Frontal cortex (tissue), 4 donors: ENCODE measurements at places on chromosomes 5 and 9.

DNA sequence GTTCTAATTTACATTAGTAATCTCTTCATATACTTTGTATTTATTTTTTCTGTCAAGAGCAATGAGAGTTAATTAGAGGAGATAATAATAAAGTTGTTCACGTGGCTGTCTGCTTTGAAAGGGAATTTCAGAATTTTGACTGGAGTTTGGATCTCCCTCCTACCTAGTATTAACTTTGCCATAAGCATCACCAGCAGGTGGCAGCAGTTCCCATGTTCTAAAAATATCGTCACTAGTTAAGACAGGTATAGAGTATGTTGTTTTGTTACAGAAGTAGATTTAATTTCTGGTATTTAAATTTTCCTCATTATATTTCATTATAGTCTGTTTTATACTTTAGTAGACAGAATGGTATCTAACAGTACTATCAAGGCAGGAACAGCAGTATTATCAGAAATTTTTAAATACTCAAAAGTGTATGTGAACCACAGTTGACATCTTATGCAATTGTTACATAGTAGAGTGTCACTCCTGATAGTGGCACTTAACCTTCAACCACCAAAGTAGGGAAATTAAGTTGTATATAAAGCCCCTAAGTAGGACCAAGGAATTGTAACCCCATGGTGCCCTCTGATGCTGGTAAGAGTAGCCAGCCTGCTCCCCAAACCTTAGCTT, 20.4 kb downstream of the GNPDA1 start:
- DNase-seq: peak; percentile 45

GRCh38 chr9:5853617-5854016, 20.7 kb upstream of the ERMP1 start:
- DNase-seq: no peak

DNA sequence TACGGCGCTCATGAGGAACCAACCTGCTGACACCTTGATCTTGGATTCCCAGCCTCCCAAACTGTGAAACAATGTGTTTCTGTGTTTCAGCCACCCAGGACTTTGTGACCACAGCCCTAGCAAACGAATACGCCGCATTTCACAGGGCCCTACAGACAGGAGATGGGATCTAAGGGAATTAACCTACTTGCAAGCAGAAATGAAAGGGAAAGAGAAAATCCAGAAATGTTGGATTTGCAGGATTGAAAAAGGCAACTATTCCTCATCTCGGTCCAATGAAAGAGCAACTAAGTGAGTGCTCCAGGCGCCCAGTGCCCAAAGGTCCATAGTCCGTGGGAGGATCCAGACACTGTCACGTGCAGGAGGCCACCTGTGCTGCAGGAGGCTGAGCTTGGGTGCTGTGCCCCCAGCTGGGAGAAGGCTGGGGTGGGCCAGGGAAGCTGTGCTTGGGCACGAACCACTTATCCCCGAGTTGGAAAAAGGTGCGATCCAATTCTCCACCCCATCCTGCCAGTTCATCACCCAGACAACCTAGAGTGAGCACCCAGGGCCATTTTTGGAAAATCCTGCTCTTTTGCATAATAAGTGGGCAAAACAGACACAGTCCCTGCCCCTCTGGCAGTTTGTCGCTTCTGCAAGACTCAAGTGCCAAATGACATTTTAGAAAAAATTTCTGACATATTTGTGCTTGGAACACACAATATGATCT, 177.9 kb downstream of the C9orf50 start:
- no peak for DNase-seq

GRCh38 chr5:164357395-164358033, 852.1 kb downstream of the MAT2B start:
- DNase-seq: no peak

- no peak for DNase-seq
These were observed 390.3 kb downstream of the GADD45G start for GRCh38 chr9:89994988-89995613.

DNA sequence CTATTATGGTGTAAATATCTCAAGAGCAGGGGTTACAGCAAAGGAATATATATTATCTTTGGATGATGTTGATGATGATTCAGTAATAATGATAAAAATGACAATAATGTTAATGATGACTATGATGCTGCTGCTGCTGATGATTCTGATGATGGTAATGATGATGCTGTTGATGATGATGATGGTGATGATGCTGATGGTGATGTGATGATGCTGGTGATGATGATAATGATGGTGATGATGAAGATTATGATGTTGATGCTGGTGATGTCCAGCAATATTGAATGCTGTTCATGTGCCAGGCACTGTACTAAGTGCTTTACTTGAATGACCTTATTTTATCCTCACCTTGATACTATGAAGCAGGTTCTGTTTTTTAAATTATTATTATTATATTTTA, 226.0 kb upstream of the ANKH start:
- no peak for DNase-seq

GRCh38 chr9:22103685-22104575, 94.8 kb upstream of the CDKN2B start:
- no peak for DNase-seq

GRCh38 chr9:127346584-127346983, 50.4 kb upstream of the SLC2A8 start:
- no peak for DNase-seq

DNA sequence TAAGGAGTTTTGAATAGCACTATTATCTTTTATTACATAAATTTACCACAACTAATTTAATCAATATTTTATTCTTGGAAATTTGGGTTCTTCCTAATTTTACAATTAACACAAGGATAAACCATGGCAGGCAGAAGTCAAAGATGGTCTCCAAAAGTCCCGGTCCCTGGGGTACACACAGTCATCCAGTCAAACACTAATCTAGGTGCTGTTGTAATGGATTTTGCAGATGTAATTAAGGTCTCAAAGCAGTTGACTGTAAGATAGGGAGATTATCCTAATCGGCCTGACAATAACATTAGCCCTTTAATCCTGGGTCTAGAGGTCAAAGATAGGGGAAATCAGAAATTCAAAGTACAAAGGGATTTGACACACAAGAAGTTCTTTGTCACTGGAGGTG, 57.5 kb upstream of the HTR1A start:
- DNase-seq: no peak

- DNase-seq: no peak
These were observed 34.1 kb upstream of the NR4A3 start for GRCh38 chr9:99787556-99787955.

GRCh38 chr5:168935183-168935582, 356.0 kb upstream of the PANK3 start:
- DNase-seq: no peak

- peak; percentile 59 for DNase-seq
These were observed 211.5 kb downstream of the PAPPA start for GRCh38 chr9:116365056-116365471.

DNA sequence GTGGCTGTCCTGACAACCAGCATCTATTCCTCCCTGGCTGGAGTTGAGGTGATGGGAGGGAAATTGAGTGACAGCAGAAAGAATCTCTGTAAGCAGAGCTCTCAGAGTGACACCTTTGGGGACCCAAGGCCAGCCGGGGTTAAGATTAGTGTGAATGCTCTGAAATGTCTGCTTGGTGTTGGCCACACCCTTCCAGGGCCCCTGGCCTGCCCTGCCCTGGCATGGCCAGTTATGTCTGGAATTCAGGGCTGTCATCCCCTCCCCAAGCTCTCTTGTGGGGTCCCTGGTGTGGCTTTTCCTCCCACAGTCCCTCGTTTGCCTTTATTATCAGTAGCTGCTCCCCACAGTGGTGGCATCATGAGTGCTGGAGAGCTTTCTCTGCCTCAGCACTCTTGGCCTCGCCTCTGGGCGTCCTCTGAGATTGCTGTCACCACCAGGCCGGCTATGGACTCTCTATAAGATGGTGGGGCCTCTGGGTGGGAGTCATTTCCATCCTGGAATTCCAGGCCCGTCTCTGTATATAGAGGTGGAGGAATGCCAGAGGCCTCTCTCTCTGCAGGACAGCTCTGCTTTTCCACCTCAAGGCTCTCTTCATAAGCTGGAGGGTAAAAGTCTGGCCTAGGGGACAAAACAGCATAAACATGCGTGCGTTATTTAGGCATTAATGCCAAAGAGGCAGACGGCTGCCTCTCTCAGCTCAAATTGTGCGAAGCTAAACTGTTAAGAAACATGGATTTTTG, 3.6 kb downstream of the TMEM252 start:
- DNase-seq: no peak

DNA sequence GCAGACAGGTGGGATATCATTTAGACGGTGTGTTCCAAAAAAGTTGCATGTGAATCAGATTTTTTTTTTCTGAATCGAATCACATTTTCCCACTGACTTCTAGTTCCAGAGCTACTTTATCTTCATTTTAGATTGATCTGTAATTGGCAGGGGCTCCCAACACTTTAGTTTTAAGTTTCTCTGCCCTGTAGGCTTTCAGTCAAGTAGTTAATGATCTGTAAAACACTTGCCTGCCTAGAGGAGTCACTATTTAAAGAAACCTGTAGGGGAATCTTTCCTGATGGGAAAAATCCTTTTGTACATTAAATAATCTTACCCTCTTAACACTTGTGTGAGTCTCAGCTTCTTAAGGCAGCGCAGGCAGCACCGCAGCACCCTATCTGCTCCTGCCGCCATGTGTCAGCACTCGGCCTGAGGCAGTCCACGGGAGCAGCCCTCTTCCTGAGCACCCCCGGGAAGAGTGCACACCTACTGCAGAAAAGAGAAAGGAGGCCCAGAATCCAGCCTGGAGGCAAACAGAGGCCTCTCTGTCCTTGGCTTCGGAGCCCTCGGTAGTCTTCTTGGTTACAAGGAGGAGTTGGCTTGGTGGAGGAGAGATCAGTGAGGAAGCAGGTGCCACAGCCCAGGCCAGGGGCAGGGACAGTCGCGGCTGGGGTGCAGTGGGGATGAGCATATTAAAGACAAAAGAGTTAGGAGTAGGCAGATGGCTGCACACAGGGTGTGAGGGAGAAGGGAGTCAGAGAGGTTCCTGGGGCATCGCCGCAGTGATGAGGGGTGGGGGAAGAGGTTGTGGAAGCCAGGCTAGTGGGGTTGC, 209.3 kb downstream of the GAPVD1 start:
- no peak for DNase-seq

GRCh38 chr9:129478961-129479630, 141.8 kb downstream of the C9orf50 start:
- DNase-seq: no peak

- DNase-seq: no peak
These were observed 681 bp downstream of the CPLANE1 start for GRCh38 chr5:37248421-37248969.

DNA sequence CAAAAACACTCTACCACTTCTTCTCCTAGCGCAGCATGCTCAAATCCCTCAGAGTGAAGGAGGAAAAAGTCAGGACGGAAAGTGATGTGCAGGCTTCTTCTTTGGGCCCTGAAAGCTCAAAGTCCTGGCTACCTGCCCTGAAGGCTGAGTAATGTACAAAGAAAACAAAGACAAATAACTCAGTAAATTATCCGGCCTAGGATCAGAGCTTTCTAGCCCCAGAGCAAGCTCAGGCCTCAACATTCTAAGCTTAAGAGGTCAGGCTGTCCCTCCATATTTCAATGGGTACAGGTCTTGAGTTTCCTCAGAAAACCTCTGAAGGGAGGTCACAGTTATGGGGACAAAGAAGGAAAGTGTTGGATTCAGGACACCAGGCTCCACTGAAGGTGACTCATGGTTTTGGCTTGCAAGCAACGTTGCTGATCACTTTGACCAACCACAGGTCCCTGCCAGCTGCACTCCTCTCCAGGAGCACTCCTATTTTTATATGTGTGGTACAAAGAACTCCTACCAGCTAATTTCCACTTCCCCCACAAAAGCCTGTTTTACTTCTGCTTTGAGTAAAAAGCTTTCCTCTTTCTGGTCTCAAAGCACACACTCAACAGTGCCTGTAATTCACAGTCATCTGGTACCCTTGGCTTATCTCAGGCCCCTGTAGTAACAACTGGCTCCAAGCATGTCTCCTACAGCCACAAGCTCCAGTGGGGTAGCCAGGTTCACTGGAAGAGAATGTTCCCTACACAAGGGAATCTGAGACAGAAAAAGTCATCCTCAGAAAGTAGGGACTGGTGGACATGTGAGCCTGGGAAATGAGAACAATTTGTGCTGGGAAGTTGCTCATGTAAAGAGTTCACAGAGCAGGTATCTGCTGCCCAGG, 115.7 kb downstream of the UGCG start:
- no peak for DNase-seq

- DNase-seq: no peak
These were observed 1632.8 kb downstream of the MAT2B start for GRCh38 chr5:165138236-165138635.

DNA sequence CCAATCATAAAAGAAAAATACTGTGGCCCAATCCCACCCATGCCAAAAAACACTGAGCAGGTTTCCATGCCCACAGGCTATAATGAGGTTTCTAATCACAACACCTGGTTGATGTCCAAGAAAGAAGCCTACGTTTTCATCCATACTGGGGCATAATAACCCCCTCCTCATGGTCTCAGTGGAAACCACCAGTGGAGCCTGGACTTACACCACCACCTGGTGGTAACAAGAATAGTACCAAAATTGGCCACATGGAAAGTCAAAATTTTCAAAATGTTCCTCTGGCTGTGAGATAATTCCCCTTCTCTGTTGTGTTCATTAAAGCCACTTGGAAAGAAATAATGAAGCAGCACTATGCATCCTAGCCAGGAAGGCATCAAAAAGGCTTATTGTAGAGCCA, 687.3 kb upstream of the ST8SIA4 start:
- no peak for DNase-seq

DNA sequence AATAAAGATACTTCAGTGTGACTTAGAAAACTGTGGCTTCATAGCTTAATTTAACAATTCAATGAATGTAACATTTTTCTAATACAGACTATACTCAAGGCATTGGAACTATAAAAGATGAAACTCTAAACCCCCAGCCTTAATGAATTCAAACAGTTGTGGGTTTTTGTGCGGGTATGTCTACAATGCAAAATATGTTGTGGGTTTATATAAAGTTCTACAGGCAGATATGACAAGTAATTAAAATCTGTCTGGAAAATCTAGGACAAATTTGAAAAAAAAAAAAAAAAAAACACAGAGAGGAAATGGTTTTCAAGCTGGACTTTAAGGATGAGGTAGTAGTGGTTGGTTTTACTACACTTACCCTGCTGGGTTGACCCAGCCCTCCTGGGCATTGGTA, 467.5 kb upstream of the TLE4 start:
- DNase-seq: no peak

DNA sequence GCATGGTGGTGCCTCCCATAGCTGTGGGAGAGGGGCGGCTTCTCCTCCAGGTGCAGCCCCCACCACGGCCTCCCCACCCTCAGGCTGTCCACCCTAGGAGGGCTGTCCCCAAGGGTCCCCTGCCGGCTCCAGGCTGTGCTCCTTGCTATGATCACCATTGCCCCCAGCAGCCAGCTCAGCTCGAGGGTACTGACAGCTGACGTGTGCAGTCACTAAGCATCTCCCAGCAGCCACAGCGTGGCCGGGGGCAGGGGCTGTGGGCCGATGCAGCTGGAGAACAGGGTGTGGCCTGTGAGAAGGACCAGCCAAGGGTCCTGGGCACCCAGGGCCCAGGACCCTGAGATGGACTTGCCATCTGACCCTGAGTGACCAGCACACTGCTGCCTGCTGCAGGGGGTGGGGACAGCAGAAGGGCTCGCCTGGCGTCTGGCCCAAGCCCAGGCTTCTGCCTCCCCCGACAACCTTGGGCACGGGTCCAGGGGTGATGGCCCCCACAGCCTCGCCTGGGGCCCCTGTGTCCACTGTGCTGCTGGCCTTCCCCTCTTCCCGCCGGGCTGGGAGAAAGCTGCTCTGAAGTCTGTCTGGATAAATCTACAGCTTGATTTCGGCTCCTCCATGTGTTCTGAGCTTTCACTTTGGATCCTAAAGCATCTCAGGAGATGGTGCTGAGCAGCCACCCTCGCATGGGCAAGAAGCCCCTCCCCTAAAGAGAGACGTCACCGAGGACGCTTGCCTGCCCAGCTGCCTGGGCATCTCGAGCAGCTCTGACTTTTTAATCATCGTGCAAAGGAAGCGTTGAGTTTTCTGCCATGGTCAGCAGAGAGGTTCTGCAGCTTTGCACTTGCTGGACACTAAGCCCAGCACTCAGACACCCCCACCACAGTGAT, 5.5 kb downstream of the KCNT1 start:
- DNase-seq: no peak
